ENCODE measurements at places on chromosomes 7 and 10.

DNA sequence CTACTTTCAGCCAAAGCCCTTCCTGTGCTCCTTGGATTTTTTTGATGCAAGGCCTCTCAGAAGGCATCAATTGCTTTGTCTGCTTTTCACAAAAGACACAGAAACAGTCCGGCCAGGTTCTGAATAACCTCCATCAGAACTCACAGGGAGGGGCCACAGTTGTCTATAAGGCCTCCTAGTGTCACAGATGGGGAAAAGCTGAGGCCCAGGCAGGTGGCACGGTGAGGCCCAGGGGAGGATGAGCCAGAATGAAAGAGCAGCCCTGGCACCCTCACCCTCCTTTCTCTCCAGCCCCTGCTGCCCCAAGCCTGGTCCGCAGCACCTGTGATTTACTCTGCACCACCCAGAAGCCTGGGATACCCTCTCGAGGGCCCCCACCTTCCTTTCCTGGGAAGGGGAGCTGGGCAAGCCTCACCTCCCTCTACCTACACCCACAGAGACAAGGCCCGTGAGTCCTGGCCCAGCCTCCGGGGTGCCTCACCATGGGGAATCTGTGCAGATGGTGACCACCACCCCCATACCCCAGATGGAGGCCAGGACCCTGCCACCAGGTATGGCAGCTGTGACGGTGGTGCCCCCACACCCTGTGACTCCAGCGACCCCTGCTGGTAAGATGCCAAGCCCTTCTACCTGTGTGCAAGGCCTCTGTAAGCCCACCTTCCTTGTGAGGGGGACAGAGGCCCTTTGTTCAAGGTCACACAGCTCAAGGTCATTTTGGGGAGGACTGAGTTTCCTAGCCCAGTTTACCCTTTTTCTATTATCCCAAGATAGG lies 26.2 kb upstream of the ZNF467 start:
- DNase-seq = no peak

DNA sequence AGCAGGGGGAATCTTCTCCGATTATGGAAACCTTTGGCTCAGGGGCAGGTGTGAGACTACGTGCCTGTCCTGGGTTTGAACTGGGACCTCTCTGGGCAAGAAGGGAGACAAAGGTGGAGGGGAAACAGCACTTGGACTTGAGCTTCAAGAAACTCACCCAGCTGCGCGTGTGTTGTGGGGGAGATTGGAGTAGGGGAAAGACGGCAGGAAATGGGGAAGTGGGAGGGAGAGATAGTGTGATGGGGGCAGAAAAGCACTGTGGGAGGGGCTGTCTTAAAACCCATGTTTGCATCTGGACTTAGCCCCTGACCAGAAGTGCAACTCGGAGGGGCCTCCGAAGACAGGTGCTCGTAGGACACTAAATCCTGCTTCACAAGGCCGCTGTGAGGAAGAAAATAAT lies 107.0 kb downstream of the HIP1 start:
- DNase-seq = no peak

DNA sequence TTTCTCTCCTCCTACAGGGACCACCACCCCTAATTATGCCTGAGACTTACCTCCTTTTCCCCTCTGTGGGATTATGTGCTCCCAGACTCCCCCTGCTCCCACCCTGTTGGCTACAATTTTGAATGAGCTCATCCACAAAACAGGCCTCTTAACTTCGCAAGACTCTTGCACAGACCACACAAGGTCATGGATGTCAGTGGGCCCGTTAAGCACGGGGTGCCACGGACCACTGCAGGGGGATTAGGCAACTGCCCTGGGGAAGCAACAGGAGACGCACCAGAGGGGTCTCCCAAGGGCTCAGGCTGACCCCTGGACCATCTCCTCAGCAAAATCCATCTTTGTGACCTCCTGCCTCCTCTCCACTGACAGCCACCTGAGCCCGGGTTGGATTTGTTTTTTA lies 42.1 kb upstream of the COL13A1 start:
- DNase-seq = no peak

GRCh38 chr10:110355922-110356627 lies 51.4 kb upstream of the SMNDC1 start:
- no peak for DNase-seq

- no peak for DNase-seq
These were observed 2.2 kb downstream of the HOXA5 start for GRCh38 chr7:27141137-27141922.

DNA sequence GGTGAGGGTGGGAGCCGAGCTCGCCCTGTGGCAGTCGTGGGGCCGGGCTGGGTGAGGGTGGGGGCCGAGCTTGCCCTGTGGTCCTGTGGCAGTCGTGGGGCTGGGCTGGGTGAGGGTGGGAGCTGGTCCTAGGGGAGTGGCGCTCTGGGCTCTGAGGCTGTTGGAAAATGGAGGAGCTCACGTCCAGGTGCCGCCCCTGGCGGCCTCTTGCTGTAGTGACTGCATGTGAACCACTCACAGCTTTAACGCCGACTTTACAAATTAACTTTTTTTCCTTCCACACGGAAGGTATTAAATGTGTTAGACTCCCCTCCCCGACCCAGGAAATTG lies 312.6 kb downstream of the WDR37 start:
- DNase-seq = no peak

- no peak for DNase-seq
These were observed 300.5 kb upstream of the SEMA3A start for GRCh38 chr7:84495128-84495527.

DNA sequence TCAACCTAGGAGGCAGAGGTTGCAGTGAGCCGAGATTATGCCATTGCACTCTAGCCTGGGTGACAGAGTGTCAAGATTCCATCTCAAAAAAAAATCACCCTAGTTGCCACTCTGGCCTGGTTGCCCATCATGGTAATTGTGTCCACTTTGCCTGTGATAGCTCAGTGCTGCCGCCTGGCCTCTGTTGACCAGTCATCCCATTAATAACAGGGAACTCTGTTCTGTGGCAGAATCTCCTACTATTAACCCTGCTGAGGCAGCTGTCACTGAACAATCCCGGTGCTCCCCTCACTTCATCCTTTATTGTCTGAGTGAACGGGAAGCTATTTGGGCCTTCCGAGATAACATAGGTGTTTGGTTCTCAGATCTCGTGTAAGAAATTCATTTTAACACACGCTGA lies 14.6 kb downstream of the ZNF3 start:
- DNase-seq = no peak

GRCh38 chr7:47602272-47603004 lies 20.5 kb upstream of the TNS3 start:
- DNase-seq = no peak

GRCh38 chr10:112177247-112177646 lies 6.3 kb downstream of the GPAM start:
- no peak for DNase-seq

- DNase-seq = no peak
These were observed 17.0 kb upstream of the LIMK1 start for GRCh38 chr7:74066626-74067025.

DNA sequence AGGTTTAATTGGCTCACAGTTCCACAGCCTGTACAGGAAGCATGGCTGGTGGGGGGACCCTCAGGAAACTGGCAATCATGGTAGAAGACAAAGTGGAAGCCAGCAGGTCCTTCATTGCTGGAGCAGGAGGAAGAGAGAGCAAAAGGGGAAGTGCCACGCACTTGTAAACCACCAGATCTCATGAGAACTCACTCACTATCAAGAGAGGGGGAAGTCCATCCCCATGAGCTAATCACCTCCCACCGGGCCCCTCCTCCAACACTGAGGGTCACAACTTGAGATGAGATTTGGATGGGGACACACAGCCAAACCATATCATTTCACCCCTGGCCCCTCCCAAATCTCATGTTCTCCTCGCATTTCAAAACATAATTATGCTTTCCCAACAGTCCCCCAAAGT lies 171.9 kb upstream of the CACNA2D1 start:
- DNase-seq = no peak

GRCh38 chr10:131746785-131747184 lies 154.0 kb upstream of the PPP2R2D start:
- DNase-seq = no peak

DNA sequence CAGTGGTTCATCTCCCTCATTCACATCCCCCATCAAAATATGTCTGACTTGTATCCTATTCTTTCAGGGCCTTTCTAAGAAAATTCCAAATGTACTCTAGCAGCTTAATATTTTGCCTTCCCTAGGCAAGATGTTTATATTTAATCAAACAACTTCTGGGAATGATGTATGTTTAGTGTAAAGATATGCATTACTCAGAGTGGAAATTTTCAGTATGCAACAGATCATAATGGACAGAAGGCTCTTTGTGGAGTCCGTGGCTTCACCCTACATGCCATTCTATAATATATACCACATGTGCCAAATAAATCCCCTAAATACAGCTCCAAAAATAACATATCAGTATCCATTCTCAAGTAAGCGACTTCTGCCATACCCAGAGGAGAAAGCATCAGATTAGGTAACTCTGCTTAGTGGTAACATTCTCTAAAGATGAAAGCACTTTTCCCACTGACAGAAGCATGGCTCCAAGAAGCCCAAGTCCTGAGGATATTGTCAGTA lies 316.6 kb downstream of the KCNMA1 start:
- no peak for DNase-seq

DNA sequence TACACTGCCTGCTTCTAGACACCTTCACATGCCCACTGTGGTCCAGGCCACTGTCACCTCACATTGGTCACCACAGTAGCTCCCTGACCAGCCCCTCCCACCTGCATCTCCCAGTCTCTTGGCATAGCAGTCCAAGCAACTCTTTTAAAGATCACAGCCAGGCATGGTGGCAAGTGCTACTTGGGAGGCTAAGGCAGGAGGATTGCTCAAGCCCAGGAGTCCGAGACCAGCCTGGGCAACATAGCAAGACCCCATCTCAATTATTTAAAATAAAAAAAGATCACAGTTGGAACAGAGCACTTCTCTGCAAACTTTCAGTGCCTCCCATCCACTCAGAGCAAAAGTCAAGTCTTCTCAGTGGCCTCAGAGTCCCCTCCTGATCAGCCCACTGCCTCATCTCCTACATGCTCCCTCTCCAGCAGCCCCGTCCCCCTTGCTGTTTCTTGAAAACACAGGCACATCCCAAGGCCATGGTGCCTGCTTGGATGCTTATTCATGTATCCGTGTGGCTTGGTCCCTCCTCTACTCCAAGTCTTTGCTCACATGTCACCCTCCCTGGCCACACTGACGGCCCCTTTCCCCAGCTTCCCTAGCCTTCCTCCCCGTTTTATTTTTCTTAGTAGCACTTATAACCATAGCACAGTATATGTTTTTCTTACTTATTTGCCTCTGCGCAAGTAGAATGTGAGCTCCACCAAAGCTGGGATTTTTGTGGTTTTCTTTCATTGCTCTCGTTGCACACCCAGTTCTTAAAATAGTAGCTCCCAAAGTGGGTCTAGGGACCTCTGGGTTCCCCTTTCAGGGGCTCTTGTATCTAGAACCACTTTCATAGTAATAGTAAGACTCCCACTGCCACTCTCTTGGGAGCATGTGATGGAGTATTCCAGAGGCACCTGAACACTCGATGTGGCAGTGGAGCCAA lies 19.5 kb downstream of the TSPAN15 start:
- DNase-seq = no peak

- DNase-seq = no peak
These were observed at the start of gene SLIT1 for GRCh38 chr10:97185326-97186058. TSS of gene SLIT1 (minus strand) at chr10:97185959. CDS start at chr10:97185674, 285 bp downstream.

DNA sequence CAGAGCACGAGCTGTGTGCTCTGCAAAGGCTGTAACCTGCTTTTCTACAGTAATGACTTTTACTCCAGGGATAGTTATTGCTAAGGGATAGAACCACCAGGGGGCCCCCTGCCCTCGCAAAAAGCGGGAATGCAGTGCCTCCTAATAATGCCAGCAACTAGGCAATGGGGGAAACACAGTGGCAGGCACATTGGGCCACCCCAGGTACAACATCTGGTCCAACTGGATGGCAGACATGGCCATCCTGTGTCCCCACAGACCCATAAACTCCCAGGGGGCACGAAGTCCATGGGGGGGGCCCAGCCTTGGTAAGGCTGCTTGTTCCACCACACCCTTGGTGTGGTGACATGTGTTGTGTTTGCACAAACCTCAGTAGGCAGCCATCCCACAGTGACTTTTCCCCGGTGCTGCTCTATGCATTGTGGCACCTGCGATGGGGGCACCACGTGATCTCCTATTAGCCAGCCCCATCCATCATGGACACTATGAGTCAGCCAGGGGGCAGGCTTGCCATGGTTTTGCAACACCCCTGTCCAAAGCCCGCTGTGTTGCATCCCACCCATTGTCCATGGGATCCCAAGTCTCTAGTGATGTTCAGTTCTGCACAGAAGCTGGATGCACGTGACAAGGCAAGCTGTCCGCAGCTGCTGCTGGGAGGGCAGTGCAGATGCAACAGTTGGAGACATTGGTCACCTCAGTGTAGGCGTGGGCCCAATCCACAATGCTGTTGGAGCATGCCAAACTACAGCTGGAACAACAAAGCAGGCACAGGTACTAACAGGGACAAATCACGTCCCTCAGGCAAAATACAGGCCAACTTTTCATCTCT lies 84.0 kb downstream of the ANLN start:
- DNase-seq = no peak

DNA sequence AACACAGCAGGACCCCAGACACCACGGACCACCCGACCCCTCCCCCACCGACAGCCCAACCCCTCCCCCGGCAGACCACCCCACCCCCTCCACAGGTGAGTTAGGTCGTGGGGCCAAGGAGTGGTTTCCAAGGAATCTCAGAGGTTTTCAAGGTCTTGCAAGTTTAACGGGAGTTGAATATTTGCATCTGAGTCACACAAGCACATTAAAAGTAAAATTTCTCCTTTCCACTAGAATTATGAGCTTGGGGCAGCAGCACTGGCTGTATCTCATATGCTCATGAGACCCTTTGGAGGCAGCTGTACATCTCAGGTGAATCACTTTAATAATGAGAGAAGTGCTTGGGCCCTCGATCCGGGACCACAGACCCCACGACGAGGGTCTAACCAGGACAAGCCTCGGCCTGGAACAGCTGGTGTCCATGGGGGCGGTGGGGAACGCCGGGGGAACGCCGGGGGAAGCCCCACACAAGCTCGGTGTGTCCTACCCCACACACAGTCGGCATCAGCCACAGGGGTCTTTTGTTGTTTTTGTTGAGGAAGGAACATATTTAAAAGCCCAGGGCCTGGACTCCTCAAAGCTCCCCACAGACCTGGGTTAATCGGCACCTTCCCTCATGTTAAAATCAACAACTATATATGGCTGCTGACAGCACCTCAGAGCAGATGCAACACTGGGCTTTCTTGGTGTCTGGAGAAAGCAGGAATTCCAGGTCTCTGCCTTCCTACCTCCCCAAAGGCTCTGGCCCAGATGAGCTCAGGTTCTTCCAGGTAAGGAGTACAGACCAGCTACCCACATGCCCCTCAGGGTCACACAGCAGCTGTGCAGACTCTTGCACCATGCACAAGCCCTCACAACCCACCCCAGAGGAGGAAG lies 130.3 kb downstream of the DIP2C start:
- DNase-seq = no peak

DNA sequence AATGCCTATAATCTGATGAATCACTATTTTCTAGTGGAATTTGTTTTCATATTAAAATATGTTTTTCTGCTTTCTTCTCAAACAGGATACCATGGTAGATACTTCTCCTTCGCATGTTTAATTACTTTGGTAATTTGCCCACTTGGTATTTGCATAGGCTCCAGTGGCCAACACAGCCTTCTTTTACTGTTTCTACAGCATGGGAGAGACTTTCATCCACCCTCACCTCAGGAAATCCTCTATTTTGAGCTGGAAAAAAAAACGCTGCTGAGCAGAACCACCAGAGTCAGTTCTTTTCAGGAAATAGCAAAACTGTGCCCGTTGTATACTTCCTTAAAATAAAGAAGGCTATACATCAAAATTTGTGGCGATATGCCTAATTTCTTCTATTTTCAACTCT lies 213.3 kb downstream of the MDFIC start:
- no peak for DNase-seq
